ENCODE measurements at places on chromosomes 11 and 22.

GRCh38 chr11:32015427-32015826, 75.4 kb upstream of the RCN1 start:
- no peak for DNase-seq

DNA sequence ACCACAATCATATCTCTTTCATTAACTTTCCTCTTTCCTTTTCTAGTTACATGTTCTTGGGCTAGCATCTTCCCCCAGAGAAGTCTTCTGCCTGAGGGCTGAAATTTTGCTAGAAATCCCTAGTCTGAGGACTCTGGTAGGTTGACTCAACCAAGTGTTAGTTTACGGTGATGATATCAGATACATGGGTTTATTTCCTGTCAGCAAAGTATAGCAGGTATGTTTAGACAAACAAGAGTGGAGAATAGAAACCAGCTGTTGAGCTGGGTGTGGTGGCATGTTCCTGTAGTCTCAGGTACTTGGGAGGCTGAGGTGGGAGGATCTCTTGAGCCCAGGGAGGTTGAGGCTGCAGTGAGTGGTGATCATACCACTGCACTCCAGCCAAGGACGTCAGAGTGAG, 11.2 kb downstream of the FOLR1 start:
- no peak for DNase-seq

DNA sequence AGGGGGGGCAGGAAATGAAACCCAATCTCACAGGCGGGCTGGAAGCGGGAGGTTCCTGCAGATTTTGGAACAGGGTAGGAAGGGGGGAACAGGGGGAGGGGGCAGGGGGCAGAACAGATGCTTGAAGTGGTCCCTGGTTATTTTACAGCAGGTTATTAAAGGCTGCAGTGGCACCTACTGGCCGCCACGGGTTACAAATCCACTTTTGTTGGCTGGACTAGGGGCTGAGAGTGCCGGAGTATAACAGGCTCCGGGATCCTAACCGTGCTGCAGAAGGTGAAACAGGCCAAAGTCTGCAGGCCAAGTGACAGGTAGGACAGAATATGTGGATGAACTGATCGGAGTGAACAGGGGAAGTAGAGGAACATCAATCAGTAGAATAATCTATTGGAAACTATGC, 2.5 kb downstream of the ROBO3 start:
- DNase-seq: no peak

GRCh38 chr11:48093795-48094642, 113.7 kb downstream of the PTPRJ start:
- DNase-seq: no peak

GRCh38 chr22:46262449-46263215, 511 bp downstream of the PKDREJ start:
- DNase-seq: no peak

DNA sequence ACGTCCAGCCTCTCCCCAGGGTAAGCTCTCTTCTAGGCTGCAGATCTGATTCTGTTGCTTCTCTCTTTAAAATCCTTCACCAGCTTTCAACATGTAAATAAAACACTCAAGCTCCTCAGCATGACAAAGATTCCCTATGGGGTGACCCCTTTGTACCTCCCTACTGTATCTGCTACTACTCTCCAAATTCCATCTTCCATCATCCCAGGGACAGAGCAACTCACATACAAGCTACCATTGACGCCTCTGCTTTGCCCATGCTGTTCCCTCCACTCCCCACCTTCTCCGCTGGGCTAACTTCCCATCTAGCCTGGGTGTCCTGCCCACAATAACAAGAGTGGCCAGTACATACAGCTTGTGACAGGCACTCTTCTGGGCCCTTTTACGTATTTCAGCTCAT, 207.5 kb upstream of the ZBED5 start:
- no peak for DNase-seq

- no peak for DNase-seq
Observed at GRCh38 chr11:68215087-68215445, 2.0 kb upstream of the KMT5B start.

DNA sequence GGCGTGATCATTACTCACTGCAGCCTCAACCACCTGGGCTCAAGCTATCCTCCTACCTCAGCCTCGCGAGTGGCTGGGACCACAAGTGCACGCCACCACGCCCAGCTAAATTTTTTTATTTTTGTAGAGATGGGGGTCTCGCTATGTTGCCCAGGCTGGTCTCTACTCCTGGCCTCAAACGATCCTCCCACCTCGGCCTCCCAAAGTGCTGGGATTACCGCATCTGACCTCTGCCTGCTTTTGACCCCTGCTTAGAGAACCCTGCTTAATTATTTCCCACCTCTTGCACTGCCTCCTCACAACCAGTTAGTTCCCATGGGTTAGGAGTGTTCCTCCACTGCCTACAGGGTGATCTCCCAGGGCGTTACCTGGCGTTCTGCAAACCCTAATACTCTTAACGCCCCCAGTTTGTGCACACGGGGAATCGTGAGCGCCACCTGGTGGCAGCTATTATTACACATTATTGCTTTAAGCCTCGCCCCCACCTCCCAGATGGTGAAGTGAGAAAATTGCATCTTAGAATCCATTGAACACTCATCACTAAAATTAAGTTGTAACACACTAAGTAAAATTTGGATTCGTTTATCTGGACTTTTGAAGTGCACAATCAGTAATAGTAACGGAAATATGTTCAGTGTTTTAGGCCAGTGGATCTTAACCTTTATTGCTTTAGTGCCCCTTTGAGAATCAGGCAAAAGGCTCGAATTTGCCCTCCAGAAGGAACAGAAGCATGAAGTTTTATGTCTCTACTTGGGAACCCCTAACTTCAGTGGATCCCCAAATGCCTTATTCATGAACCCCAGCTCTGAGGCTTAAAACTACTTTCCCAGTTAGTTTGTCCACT, 61.4 kb upstream of the ASPHD2 start:
- DNase-seq: no peak

GRCh38 chr22:45790401-45790800, 118.8 kb downstream of the ATXN10 start:
- no peak for DNase-seq

DNA sequence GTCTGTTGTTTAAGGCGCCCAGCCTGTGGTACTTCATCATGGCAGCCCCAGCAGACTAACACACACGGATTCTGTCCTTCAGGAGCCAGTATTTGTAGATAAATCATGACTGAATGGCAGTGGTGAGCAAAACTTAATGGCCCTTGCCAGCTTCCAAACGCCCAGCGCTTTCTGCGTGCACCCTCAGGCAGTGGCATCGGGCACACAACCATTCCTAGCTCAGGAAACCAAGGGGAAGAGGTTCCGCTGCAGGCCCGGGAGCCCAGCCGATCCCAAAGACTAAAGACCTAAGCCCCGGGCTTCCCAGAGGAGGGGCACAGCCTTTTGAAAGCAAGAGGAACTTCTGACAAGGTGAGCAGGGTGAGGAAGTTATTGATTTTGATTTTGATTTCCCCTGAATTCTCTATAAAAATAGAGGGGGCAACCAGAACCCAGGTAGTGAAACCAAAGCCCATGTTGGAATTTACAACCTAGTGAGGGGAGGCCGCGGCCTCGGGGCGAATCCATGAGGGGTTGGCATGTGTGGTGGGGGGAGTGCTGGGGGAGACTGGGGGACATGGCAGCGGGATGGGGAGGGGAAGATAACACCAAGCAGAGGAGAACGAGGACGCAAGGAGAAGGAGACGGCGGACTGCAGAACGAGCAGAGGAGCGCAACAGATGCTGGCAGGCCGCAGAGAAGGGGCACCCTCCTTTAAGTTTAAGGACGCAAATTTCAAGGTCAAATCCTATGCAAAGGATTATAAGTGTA, 79.9 kb upstream of the SEPTIN5 start:
- no peak for DNase-seq

GRCh38 chr11:119590651-119591351, 138.2 kb downstream of the NECTIN1 start:
- DNase-seq: no peak

DNA sequence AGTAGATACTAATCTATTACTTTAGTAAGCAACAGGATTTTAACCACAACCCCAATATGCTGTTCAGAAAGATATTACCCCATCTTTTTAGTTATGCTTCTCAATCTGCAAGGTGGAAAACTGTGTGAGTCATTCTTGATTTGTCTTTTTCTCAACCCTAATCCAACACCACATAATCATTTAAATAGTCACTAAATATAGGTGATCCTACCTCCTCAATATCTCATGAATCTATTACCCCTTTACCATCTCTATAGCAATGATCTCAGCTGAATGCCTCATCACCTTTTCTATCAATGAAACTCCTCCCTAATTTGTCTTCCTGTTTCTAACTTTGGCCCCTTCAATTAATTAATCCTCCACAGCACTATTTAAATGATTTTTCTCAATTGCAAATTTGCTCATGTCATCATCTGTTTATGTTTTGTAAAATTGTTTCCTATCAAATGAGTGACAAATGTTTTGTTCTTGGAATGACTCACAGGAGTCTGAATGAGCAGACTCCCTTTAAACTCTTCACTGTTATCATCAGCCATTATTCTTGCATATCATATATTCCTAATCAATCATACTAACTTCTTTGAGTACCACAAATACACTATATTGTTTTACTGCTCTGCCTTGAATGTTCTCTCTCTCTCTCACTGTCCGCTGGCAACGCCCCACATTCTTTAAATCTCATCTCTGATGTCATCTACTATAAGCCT, 26.1 kb downstream of the SNX19 start:
- DNase-seq: no peak

GRCh38 chr11:88086297-88086696, 88.9 kb downstream of the RAB38 start:
- no peak for DNase-seq
